ENCODE measurements at places on chromosomes 6 and 20.
A peak's percentile ranks its signal among the peaks of the same experiment; 100 is the strongest.

DNA sequence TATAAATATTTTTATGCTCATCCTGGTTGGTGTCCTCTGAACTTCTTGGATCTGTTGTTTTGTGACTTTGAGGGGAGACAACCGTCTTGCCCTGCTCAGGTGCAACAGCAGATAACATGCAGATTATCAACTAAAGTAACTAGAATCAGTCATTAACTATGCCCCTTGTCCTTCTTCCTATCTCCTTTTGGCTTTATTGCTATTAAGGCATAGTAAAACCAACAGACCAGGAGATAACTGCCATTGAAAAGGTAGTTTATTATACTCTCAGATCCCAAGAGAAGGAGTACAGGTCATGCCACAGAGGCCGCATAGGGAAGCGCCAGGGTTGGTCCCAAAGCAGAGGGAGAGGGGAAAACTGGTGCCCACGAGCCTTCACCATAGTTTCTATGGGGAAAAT lies 418.2 kb downstream of the GJA1 start:
- DNase-seq = no peak

DNA sequence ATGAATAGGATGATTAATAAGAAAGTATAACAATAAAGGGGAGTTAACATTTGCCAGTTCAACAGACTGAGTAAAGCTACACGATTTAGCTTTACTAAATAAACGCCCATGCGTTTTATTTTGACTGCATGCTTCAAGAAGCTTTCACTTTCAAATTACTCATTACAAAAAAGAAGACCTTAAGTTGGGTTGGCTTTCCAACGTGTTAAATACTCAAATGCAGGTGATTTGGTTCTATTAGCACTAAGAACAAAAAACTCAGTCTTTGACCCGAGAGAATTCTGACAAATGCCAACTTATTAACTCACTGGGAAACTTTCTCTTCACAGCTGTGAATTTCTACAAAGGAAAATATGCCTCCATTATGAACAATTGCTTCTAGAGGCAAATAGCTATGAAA lies 24.8 kb downstream of the RNF146 start:
- no peak for DNase-seq

- DNase-seq = no peak
Observed at GRCh38 chr20:3378138-3378537, 29.3 kb downstream of the DNAAF9 start.

DNA sequence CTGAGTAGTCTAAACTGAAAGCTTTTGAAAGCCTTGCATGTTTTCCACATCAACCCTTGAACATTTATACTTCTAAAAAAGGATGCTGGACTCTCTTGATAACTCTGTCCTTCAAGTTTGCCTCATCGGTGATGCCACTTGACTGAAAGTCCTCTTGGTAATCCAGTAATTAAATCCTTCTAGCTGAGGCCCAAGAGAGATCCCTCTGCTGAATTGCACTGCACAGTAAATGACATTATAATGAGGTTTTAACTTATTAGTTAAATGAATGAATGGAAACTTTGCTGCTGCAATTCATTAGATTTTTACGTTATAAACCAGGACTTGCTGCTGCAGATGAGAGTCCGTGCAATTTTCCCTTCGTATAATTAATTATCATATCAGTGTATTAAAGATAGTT lies 363.9 kb upstream of the FLRT3 start:
- no peak for DNase-seq

- no peak for DNase-seq
Observed at GRCh38 chr20:15378151-15378550, 1040.7 kb upstream of the FLRT3 start.

- no peak for DNase-seq
Observed at GRCh38 chr6:132814716-132815570, 574 bp downstream of the RPS12 start.

- DNase-seq = no peak
Observed at GRCh38 chr6:22614547-22614946, 45.2 kb downstream of the HDGFL1 start.

GRCh38 chr6:164069350-164069990 lies 655.0 kb downstream of the QKI start:
- DNase-seq = no peak

GRCh38 chr20:50270569-50270968 lies 79.9 kb downstream of the CEBPB start:
- no peak for DNase-seq

DNA sequence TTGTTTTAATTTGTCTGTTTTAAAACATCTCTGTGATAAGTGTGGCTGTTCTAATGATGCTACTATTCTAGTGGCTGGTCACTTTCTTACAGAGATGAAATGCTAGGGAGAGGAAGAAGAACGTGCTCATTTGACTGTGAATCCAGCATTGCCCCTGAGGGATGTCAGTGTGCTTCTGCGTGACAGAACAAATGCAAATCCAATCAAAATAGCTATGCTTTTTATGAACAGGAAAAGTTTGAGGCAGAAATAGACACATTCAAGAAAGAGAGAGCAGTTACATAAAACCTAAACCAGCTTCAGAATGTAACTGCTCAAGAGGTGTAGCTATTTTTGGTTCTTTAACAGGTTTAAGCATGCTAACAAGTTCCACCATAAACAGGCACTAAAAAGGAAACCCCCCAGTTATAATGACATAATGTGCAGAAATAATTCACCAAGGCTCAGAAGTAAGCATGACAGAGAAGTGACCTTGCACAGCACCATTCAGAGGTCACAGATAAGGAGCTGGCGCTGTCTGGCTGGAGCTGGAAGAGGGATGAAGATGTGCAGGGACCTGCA lies 385.3 kb downstream of the EPM2A start:
- no peak for DNase-seq

GRCh38 chr20:32326504-32326845 lies 31.7 kb upstream of the ASXL1 start:
- no peak for DNase-seq

- DNase-seq = no peak
Observed at GRCh38 chr20:53611449-53611894, 17.8 kb upstream of the ZNF217 start.

- no peak for DNase-seq
Observed at GRCh38 chr6:91940801-91941200, 1353.9 kb upstream of the MAP3K7 start.

- DNase-seq = no peak
Observed at GRCh38 chr20:24124951-24125650, 136.5 kb upstream of the GGTLC1 start.

GRCh38 chr6:37669887-37670437 lies 27.7 kb downstream of the MDGA1 start:
- DNase-seq = no peak

GRCh38 chr6:150880336-150880735 lies 14.8 kb downstream of the MTHFD1L start:
- DNase-seq = no peak

- DNase-seq = no peak
Observed at GRCh38 chr20:39944861-39945260, 744.2 kb downstream of the MAFB start.

DNA sequence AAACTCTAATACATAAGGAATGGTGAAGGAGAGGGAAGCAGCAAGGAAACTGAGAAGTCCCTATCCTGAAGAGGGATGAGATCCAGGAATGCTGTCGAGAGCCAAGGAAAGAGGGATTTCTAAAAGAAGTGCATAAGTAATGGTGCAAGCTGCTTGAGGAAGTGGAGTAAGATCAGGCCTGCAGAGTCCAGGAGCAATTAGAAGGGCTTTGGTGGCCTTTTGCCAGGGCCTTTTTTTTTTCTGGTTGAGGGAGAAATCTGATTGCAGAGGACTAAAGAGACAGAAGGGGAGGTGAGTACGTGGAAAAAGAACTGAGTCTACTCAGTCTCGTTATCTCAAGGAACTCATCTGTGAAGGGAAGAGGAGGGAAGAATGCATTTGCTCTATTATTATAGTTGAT lies 396.2 kb downstream of the UTRN start:
- no peak for DNase-seq

DNA sequence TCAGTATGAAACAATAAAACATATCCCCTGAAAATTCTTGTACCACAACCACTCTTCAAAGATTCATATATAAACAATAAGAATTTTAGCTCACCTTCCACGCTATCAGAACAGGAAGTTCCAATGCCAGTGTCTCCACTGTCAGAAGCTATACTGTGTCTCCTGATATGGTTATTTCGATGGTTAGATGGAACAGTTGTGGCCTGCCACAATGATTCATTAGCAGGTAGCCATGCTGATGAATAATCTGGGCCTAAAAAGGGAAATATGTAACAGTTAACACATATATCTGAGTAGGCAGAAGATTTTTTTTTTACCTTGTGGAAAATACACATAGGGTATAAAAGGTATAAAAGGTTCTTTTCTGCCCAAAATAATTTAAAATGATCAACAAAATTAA lies 19.0 kb downstream of the CEP85L start:
- no peak for DNase-seq

- DNase-seq = peak; percentile 3
Observed at GRCh38 chr6:129621252-129621651, 88.7 kb downstream of the ARHGAP18 start.

- no peak for DNase-seq
Observed at GRCh38 chr6:107124934-107125348, 9.6 kb upstream of the BEND3 start.

GRCh38 chr20:32285621-32286371 lies 8.3 kb downstream of the KIF3B start:
- peak; percentile 35 for DNase-seq

DNA sequence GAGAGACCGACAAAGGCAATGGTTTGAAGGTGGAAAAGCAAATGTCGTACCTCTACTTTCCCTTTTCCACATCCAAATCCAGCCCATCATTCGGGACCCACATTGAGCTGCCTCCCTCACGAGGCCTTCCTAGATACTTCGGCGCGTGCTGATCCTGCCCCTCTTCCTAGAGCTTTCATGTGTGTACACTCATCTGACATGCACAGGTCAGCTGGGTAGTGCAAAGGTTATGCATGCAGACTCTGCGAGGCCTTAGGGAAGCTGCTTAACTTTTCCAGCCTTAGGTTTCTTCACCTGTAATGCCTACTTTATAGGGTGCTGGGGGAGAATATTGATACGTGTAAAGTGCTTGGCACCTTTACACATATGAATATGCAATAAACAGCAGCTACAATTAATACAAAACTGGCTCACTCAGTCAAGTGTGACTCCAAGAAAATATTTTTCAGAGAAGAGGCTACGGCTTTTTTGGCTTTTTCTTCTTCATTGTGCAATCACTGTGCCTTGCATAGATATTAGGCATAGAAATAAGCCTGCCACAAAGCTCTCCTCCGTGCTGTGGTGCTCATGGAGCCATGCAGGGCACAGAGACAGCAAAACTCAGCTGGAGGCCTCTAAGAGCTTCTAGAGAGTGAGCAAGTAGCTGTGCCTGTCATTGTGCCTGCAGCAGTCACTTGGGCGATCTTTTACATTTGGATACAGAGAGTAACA lies 3.6 kb upstream of the MANBAL start:
- no peak for DNase-seq

- no peak for DNase-seq
Observed at GRCh38 chr6:10478187-10479040, 42.7 kb upstream of the GCNT2 start.
